ENCODE measurements at places on chromosomes 6 and 20.

DNA sequence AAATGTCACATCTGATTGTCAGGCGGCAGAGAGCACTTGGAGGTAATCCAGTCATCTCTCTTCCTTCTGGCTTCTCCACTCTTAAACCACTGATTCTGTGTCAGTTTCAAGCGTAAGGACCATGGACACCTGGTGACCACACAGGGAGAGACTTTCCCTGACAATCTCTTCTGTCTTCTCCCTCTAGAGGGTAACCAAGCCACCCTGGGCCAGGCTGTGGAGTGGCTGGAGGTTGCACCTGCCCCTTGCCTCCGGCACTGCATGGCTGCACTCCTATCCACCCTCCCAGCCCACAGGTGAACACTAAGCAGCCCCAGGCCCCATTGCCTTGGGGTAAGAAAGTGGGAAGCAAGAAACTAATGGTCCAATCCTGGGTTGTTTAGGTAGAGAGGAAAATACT lies 78.7 kb downstream of the BFSP1 start:
- no peak for DNase-seq

- DNase-seq = no peak
Measured at GRCh38 chr6:115573861-115574260, 486.8 kb downstream of the FRK start.

DNA sequence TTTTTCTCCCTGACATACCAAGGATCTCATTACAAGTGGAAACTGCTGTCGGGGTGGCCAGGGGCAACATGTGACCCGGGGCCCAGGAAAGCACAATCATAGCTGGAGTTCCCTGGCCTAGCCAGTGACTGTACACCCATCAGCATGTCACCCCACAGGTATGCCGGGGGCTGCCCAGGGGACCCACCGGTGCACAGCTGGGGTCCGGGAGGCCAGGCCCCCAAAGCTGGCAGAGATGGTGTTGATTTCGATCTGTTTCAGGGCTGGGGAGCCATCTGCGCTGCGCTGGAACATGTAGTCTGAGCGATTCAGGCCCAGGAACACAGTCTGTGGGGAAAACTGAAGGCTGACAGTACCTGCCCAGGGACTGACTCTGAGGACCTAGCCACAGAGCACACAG lies 13.3 kb downstream of the GSS start:
- DNase-seq = no peak

GRCh38 chr6:44099192-44099591 lies 28.1 kb downstream of the MRPL14 start:
- DNase-seq = no peak

- DNase-seq = no peak
Measured at GRCh38 chr6:145420599-145420998, 314.7 kb downstream of the EPM2A start.

- DNase-seq = no peak
Measured at GRCh38 chr20:32819992-32820697, 391 bp downstream of the MAPRE1 start.
